ENCODE measurements at places on chromosomes 7 and 10. TPM values are rescaled to one million over a fixed set of nuclear protein-coding genes. Genes with fewer than 3 reads are reported as not detected.

DNA sequence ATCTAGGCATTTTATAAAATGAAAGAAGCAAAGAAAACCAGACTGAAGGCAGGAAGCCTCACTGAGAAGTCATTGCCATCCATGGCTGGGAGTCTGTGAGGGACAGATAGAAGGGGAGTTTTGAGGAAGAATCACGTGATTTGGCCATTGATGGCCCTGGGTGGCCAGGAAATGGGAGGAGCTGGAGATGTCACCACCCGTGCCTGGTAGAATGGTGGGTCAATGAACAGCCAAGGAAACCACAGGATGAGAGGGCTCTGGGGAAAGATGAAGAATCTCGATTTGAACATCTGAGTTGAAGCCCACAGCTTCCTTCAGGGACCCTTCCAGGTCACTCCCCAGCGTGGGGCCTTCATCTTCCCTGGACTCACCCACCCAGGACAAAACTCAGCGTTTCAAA is 103.3 kb upstream of the CHST15 start:
- DNase-seq: no peak

- DNase-seq: no peak
Measured at GRCh38 chr7:101998906-101999240, 181.4 kb downstream of the CUX1 start.

DNA sequence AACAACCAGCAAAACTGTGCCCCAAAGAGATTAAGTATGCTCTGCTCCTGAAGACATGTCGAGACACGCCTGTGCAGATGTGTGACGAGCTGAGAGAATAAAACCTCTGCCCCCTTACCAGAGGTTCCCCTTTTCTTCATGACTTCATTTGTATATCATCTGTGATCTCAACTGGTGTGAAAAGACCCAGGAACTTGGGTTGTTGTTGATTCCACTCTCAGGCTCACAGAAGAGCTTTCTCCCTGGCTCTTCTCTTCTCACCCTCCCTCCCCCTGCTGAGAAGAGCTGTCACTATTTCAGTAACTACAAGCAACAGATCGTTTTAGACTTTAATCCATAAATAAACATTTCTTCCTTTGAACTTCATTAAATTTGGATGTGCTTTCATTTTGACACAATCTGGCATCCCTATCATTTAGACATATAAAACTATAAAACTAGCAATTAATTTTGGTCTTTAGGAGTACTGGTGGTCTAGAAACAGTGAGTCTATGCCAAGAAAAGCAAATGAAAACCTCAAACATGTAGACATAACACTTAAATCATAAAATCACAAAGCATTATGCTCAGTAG is 179.3 kb upstream of the FZD8 start:
- DNase-seq: no peak

GRCh38 chr10:35412900-35413491 is 76.7 kb downstream of the CCNY start:
- no peak for DNase-seq

FAM170B gene
- not detected for total RNA-seq

NACAD gene
- total RNA-seq: 4.9 TPM

DNA sequence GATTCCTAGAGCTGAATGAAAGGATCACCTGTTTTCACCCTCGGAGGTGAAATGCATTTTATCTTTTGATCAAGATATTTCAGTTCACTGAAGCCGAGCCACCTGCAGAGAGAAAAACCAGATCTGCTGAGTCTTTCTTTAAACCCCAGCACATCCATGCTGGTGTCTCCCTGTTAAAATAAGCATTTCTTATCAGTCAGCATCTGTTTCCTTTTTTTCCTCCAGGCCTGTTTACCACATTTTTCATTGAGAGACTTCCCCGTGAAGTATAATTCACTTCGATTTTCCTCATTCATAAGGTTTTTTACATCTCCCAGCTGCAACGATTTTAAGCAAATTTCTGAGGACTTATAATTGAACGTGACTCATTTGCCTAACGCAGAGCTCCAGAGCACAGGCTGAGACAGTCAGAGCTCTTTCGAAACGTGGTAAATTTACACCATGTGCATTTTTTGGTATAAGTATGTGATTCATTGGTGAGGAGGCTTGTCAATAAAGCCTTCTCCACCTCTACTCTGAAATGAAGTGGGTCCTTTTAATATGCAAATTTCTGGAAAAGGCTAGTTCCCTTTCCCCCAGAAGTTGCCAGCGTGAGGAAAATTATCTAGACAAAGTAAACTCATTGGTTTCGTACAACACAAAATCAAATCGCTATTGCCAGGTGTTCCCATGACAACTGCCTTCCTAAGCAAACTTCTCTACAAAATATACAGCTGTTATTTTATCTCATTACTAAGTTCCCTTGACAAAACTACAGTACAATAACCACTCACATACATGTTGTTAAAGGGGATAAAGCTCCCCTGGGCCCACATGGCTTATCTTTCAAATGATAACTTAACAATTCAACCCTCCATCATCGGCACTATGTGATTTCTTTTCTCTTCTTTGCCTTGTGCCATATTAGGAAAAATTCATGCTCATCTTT is 374.8 kb upstream of the AKR1E2 start:
- DNase-seq: no peak

GRCh38 chr7:20438694-20439376 is 108.1 kb downstream of the ITGB8 start:
- DNase-seq: no peak

DNA sequence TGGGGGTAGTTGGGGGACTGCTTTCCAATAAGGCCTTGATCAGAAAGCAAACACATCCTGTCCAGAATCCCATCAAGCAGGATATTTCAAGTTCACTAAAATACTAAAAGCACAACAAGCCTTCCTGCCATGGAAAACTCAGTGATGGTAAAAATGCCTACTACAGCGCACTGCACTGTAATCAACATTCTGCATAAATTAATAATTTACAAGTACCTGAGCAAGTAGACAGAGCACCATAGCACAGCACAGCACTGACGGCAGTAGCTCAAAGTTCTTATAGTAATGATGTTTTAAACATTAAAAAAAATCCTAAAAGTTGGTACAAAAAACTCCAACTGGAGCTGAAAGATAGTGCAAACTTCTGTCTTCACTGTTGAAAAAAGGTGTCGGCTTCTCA is 120.5 kb downstream of the FANK1 start:
- DNase-seq: no peak

DNA sequence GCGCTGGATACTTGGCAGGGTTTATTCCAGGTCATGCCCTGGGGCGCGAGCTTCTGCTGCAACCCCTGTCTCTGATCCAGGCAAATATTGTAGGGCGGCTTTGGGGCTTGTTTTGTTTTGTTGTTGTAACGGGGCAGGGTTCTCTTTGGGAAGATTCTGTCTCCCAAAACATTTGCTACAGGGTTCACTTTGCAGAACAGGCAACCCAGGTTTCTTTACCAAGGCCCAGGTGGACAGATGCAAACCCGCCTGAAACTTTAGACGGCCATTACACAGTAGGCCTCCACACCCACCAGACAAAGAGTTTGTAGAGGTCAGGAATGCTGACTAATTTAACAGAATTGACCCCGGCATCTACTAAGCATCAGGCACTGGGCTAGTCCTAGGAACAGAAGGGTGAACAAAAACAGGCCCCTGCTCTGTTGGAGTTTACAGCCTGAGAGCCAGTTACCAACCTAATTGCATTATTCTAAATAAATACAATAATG is 567 bp upstream of the CDCA7L start:
- no peak for DNase-seq

GRCh38 chr10:95375418-95375817 is 84.6 kb upstream of the PDLIM1 start:
- DNase-seq: no peak

CYP3A5 gene
- total RNA-seq: 1.6 TPM

- no peak for DNase-seq
Measured at GRCh38 chr10:33862536-33863105, 528.2 kb upstream of the NRP1 start.

RBP3 gene
- total RNA-seq: not detected

All from frontal cortex (tissue), 4 donors.